Activated T-helper 1 cell treated with anti-CD3 and anti-CD28 coated beads, Interleukin-12 subunit alpha, Interleukin-12 subunit beta, Interleukin-2, Interleukin-4 antibody, amounts not matched to agents 30 ng/mL and 10 ng/mL and 1 ng/mL, durations not matched to agents 14 hours and 24 hours and 36 hours (primary cell): ENCODE measurements at places on chromosomes 5 and 9.

DNA sequence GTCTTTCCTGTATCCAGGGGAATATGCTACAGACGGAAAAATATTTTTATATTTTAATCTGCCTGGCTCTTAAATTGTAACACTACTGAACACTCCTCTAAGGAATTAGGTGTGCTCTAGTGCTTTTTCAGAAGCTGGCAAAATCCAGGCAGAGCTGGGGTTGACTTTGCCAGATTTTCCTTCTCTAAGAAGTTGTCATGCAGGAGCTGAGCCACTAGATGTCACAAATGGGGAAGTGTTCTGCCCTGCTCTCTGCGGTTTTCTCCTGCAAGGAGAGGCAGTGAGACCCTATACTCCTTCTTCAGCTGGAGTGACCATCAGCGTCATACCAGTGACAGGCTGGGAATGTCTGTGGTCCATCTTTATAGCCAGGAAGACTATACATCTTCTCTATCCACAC is 112.5 kb downstream of the HAPLN1 start:
- no peak for DNase-seq
- no peaks in the 10 kb centered on the region for H3K4me1 ChIP-seq
- no peak overlapping the region for H3K4me3 ChIP-seq
- no peak overlapping the region for H3K27ac ChIP-seq

- H3K27me3 ChIP-seq = no peaks in the 10 kb centered on the region
- DNase-seq = no peak
- H3K27ac ChIP-seq = no peak overlapping the region
These were observed 16.9 kb downstream of the SH2D3C start for GRCh38 chr9:127761491-127761956.

DNA sequence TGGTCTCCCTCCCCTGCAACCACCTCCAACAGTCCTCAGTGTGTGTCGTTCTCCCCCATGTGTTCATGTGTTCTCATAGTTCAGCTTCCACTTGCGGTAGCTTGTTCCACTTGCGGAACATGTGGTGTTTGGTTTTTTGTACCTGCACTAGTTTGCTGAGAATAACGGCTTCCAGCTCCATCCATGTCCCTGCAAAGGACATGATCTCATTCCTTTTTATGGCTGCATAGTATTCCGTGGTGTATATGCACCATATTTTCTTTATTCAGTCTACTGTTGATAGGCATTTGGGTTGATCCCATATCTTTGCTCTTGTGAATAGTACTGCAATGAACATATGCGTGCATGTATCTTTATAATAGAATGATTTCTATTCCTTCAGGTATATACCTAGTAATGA is 43.0 kb upstream of the ZFYVE16 start:
- H3K4me3 ChIP-seq = no peak overlapping the region
- no peaks in the 10 kb centered on the region for H3K4me1 ChIP-seq
- no peak for DNase-seq
- H3K27ac ChIP-seq = no peak overlapping the region

- H3K36me3 ChIP-seq = no peaks in the 10 kb centered on the region
- no peak for DNase-seq
- H3K4me1 ChIP-seq = no peaks in the 10 kb centered on the region
- no peak overlapping the region for H3K27ac ChIP-seq
These were observed 47.8 kb downstream of the SVEP1 start for GRCh38 chr9:110531776-110532175.

DNA sequence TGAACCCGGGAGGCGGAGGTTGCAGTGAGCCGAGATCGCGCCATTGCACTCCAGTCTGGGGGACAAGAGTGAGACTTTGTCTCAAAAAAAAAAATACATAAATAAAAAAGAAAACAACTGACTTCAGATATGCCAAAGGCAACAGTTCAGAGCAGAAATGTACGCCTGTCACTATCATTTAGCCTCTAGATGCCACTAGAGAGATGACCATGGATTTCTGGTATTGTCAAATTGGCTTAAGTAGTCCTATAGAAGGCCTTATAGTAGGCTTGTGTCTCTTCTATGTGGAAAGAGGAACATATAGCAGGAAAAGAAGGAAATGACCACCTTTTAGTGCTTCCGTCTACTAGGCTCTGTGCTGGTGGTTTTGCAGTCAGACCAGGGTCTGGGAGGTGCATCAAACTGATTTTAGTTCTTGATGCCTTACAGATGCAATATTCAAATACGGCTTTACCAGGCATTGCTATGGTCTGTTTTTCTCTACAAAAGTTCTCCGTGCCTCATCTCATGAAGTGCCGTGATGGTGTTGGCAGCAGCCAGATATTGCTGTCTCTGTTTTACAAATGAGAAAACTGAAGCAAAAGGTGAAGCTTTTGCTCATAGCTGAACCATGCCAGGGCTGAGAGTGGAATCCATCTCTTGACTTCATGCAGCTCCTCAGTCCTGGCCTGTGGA is 17.2 kb downstream of the AGXT2 start:
- no peaks in the 10 kb centered on the region for H3K4me1 ChIP-seq
- DNase-seq = no peak
- H3K4me3 ChIP-seq = no peak overlapping the region
- H3K27ac ChIP-seq = no peak overlapping the region
- peaks cover 17% of the 10 kb centered on the region for H3K27me3 ChIP-seq
- peaks cover 1% of the 10 kb centered on the region for H3K36me3 ChIP-seq

GRCh38 chr5:43730832-43731342 is 127.9 kb downstream of the NNT start:
- H3K4me1 ChIP-seq = no peaks in the 10 kb centered on the region
- H3K4me3 ChIP-seq = no peak overlapping the region
- H3K27me3 ChIP-seq = peaks cover 2% of the 10 kb centered on the region
- H3K27ac ChIP-seq = no peak overlapping the region

- H3K4me1 ChIP-seq = peaks cover 27% of the 10 kb centered on the region
- H3K27me3 ChIP-seq = no peaks in the 10 kb centered on the region
- no peak for DNase-seq
- H3K4me3 ChIP-seq = no peak overlapping the region
- no peak overlapping the region for H3K27ac ChIP-seq
These were observed 139.9 kb upstream of the ACOT12 start for GRCh38 chr5:81533629-81534405.

DNA sequence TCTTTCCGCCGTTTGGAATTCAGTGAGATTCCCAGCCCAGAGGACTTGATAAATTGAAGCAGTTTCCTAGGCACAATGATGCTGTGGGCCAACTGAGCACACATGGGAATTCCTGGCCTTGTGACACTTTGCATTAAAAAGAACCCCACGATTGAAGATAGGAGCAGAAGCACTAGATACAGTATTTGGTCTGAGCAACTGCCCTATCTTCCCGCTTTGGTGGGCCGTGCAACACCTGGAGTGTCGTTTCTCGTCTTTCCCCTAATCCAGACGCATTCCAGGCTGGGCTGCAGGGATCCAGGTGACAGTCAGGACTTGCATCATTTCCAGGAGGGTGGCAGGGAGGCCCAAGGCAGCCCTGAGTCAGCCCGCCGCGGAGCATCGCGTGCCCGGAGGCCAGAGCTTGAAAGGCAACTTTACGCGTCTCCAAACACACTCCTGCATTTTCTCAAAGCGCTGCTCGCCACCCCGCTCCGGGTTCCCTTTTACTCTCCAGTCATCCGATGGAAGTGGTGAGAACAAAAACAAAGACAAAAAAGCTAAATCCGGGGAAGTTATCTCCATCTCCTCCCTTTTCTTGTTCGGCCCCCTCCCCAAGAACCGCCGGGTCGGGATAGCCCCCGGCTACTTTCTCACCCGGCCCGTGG is 753 bp upstream of the STC2 start:
- peak overlapping the region; percentile 89 for H3K27ac ChIP-seq
- H3K4me1 ChIP-seq = peaks cover 64% of the 10 kb centered on the region
- peak overlapping the region; percentile 99 for H3K4me3 ChIP-seq

DNA sequence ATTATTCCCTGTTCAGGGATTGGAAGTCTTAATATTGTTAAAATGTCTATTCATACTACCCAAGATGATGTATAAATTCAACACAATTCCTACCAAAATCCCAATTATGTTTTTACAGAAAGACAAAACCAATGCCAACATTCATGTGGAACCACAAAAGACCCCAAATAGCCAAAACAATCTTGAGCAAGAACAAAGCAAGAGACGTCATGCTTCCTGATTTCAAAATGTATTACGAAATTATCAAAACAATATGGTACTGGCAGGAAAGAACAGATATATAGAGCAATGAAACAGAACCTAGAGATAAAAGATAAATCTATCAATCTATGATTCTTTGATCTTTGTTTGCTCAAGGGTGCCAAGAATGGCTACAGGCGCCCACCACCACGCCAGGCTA is 237.9 kb downstream of the TAF11L14 start:
- H3K27me3 ChIP-seq = no peaks in the 10 kb centered on the region
- no peak for DNase-seq
- no peak overlapping the region for H3K4me3 ChIP-seq
- no peaks in the 10 kb centered on the region for H3K4me1 ChIP-seq
- no peaks in the 10 kb centered on the region for H3K36me3 ChIP-seq
- no peak overlapping the region for H3K27ac ChIP-seq
